ENCODE measurements at places on chromosomes 2 and 18. TPM values are rescaled to one million over a fixed set of nuclear protein-coding genes. Genes with fewer than 3 reads are reported as not detected.

Gene FEV
- not detected for total RNA-seq

GRCh38 chr2:28377195-28377816, 15.4 kb upstream of the FOSL2 start:
- peaks cover 4% of the 10 kb centered on the region for H3K27me3 ChIP-seq
- no peak overlapping the region for H3K27ac ChIP-seq
- no peaks in the 10 kb centered on the region for H3K36me3 ChIP-seq
- H3K4me1 ChIP-seq: no peaks in the 10 kb centered on the region
- no peak overlapping the region for H3K4me3 ChIP-seq

GRCh38 chr18:58605027-58606020, 23.6 kb downstream of the ALPK2 start:
- H3K4me3 ChIP-seq: no peak overlapping the region
- H3K4me1 ChIP-seq: peaks cover 6% of the 10 kb centered on the region
- DNase-seq: peak; percentile 43
- H3K27ac ChIP-seq: no peak overlapping the region
- H3K27me3 ChIP-seq: no peaks in the 10 kb centered on the region

Gene IAH1
- total RNA-seq: 84.7 TPM

Gene CFAP53
- total RNA-seq: 0.99 TPM

GRCh38 chr2:239391286-239392071, 9.3 kb downstream of the HDAC4 start:
- H3K4me3 ChIP-seq: no peak overlapping the region

DNA sequence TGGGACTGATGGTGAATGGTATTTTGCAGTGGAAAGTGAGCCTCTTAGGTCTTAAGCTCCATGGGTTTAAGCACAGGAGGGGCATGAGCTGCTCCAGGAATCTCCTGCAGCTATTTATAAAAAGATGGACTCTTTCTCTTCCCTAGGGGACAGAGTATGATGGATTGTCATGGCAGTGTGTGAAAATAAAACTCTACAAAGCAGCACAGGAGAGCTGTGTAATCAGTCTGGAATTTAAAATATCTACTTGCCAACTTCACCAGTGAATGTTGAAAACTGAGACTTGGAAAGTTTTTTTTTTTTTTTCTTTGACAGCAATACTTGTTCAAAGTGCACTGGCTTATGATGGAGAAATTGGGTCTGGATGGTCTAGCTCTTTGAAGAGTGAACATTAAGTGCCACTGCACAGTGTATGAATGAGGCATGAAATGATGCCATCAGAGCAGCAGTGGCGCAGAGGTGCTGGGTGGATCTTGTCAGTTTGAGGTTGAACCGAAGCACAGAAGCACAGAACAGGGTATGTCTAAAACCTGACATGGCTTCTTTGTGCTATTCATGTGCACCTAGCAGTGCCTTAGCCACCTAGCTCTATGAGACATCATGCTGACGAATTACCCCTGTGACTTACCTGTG, 245.4 kb downstream of the PTPRM start:
- H3K4me3 ChIP-seq: no peak overlapping the region
- H3K36me3 ChIP-seq: no peaks in the 10 kb centered on the region
- H3K27ac ChIP-seq: no peak overlapping the region
- no peaks in the 10 kb centered on the region for H3K27me3 ChIP-seq
- H3K4me1 ChIP-seq: peaks cover 8% of the 10 kb centered on the region

GRCh38 chr2:20744366-20745335, 77.7 kb downstream of the GDF7 start:
- H3K27ac ChIP-seq: no peak overlapping the region
- no peaks in the 10 kb centered on the region for H3K27me3 ChIP-seq
- no peak overlapping the region for H3K4me3 ChIP-seq
- no peak for DNase-seq
- no peaks in the 10 kb centered on the region for H3K4me1 ChIP-seq

DNA sequence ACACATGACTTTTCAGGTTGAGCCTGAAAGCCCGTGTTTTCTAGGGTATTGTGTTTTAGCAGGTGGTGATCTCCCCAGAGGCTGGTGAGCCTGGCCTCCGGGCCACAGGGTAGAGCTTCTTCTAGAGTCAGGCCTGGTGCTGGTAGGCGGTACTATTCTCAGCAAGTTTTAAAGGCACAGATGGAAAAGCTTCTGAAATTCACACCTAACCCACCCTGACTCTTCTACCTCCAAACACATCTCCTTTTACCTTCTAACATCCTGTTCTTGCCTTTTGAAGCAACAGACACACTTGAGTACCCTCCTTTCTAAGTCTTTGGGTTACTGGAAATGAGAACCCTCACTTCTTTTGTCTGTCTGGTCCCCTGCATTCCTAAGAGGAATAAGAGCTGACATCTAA, 191.1 kb downstream of the SETBP1 start:
- no peak overlapping the region for H3K4me3 ChIP-seq
- H3K4me1 ChIP-seq: no peaks in the 10 kb centered on the region
- no peaks in the 10 kb centered on the region for H3K27me3 ChIP-seq
- DNase-seq: no peak
- H3K27ac ChIP-seq: no peak overlapping the region
- no peaks in the 10 kb centered on the region for H3K36me3 ChIP-seq

GRCh38 chr2:162344617-162344950, 652 bp downstream of the GCA start:
- no peaks in the 10 kb centered on the region for H3K27me3 ChIP-seq
- DNase-seq: no peak
- no peaks in the 10 kb centered on the region for H3K4me1 ChIP-seq
- no peaks in the 10 kb centered on the region for H3K36me3 ChIP-seq

GRCh38 chr2:12310399-12310798, 406.3 kb upstream of the TRIB2 start:
- no peak for DNase-seq
- H3K27me3 ChIP-seq: no peaks in the 10 kb centered on the region
- H3K27ac ChIP-seq: no peak overlapping the region
- H3K4me3 ChIP-seq: no peak overlapping the region

GRCh38 chr2:161111531-161111930, 48.7 kb upstream of the TANK start:
- no peak overlapping the region for H3K27ac ChIP-seq
- H3K4me3 ChIP-seq: no peak overlapping the region
- no peaks in the 10 kb centered on the region for H3K36me3 ChIP-seq
- no peaks in the 10 kb centered on the region for H3K4me1 ChIP-seq
- DNase-seq: no peak

Gene TXNDC9
- 46.7 TPM for total RNA-seq

Gene ALKAL2
- 0.17 TPM for total RNA-seq

Gene CHRNG
- not detected for total RNA-seq

Gene ASB18
- not detected for total RNA-seq

GRCh38 chr18:59907660-59908059, 7.9 kb downstream of the PMAIP1 start:
- H3K27ac ChIP-seq: no peak overlapping the region
- H3K4me1 ChIP-seq: peaks cover 24% of the 10 kb centered on the region
- peaks cover 2% of the 10 kb centered on the region for H3K36me3 ChIP-seq
- no peak overlapping the region for H3K4me3 ChIP-seq
- no peak for DNase-seq
- no peaks in the 10 kb centered on the region for H3K27me3 ChIP-seq

GRCh38 chr2:205665791-205666190, 16.5 kb upstream of the NRP2 start:
- no peak for DNase-seq
- H3K36me3 ChIP-seq: no peaks in the 10 kb centered on the region
- H3K27me3 ChIP-seq: no peaks in the 10 kb centered on the region

Gene CCDC178
- under 0.01 TPM for total RNA-seq

GRCh38 chr2:229673676-229674075, 40.7 kb downstream of the DNER start:
- no peaks in the 10 kb centered on the region for H3K27me3 ChIP-seq
- H3K4me3 ChIP-seq: no peak overlapping the region
- no peak for DNase-seq
- H3K4me1 ChIP-seq: no peaks in the 10 kb centered on the region
- H3K27ac ChIP-seq: no peak overlapping the region
- no peaks in the 10 kb centered on the region for H3K36me3 ChIP-seq

DNA sequence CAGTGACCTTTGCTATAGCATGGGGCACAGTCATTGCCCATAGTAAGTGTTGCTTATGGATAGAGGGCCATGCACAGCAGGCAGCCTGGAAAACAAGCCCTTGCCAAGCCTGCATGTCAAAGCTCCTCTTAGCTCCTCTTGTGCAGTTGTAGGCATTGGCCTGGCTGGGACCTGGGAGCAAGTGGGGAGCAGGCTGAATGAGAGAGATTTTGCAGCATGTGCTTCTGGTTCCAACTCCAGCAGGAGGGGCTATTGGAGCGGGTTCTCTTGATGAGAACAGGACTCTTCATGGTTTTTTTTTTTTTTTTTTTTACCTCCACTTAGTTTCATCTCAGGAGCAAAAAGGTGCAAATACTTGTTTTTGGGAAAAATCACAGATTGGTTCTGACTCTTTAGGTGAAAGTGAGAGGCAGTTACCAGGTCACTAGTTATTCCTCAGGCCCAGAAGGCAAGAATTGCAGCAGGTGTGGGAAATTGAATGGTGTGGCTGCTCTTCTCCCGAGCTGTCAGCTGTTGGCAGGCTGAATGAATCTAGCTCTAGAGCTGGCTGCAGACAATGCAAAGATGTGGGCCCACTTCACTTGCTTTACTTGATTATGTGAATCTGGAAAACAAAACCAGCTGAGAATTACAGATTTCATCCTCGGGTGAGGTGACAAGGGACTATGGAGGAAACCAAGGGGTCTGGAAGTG, 95.9 kb downstream of the MAP4K4 start:
- no peak overlapping the region for H3K27ac ChIP-seq
- no peaks in the 10 kb centered on the region for H3K27me3 ChIP-seq
- no peak for DNase-seq
- H3K36me3 ChIP-seq: no peaks in the 10 kb centered on the region

DNA sequence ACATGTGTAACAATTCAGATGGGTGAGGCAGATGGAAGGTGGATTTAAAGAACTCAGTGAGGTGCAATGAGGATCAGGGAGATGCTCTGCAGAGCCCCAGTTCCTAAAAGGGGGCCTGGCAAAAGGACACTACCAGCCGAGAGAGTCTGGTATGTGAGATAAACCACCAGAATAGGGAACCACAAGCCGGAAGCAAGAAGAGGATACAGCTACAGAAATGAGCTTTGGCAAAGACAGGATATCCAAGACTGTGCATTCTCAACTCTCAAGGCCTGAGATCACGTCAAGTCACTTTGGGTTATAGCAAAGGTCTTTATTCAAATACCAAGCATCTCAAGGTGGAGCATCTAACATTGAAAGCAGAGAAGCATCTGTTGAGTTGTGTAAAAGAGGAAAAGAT, 293.5 kb downstream of the ARHGAP15 start:
- no peak for DNase-seq
- H3K4me1 ChIP-seq: peaks cover 3% of the 10 kb centered on the region
- H3K36me3 ChIP-seq: no peaks in the 10 kb centered on the region
- no peak overlapping the region for H3K27ac ChIP-seq
- no peak overlapping the region for H3K4me3 ChIP-seq
- H3K27me3 ChIP-seq: no peaks in the 10 kb centered on the region

Gene ETAA1
- total RNA-seq: 19.3 TPM

Gene SPDYA
- total RNA-seq: 0.77 TPM

GRCh38 chr2:190599073-190599472, 49.8 kb upstream of the NAB1 start:
- H3K27me3 ChIP-seq: no peaks in the 10 kb centered on the region
- no peak overlapping the region for H3K27ac ChIP-seq
- H3K4me1 ChIP-seq: no peaks in the 10 kb centered on the region
- no peak overlapping the region for H3K4me3 ChIP-seq
- DNase-seq: no peak

- no peak overlapping the region for H3K27ac ChIP-seq
- no peaks in the 10 kb centered on the region for H3K36me3 ChIP-seq
- H3K4me1 ChIP-seq: peaks cover 7% of the 10 kb centered on the region
Observed at GRCh38 chr2:177397481-177398289, 5.1 kb downstream of the AGPS start.
